Liver (tissue), 10 donors: ENCODE measurements at places on chromosomes 1 and 21. TPM values are rescaled to one million over a fixed set of nuclear protein-coding genes. Genes with fewer than 3 reads are reported as not detected.

- DNase-seq: no peak
Measured at GRCh38 chr1:192967211-192967877, 91.8 kb downstream of the UCHL5 start.

DNA sequence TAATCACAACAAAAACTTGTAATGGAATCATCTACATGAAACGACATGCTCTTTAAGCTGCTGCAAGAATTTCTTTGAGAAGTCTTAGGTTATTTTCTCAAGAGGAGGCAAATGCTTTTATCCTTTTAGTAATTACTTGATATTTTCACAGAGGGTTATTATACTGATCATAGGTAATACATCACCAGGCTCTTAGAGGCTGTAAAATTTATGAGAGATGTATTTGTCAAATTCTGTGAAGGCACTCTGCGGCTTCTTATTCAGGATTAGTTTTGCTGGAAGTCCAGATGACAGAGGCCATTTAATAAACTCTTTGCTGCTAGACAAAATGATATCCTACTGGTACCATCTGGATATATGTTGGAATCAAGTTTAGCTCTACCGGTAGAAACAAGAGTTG lies 624.3 kb upstream of the BRINP3 start:
- DNase-seq: no peak

DNA sequence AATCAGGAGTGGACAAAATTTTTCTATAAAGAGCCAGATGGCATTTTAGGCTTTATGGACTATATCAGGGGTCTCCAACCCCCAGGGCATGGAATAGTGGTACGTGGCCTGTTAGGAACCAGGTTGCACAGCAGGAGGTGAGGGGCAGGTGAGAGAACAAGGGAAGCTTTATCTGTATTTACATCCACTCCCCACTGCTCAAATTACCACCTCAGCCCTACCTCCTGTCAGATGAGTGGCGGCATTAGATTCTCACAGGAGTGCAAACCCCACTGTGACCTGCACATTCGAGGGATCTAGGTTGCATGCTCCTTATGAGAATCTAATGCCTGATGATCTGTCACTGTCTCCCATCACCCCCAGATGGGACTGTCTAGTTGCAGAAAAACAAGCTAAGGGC lies 13.9 kb downstream of the PHTF1 start:
- no peak for DNase-seq

GRCh38 chr1:189438808-189439207 lies 1038.9 kb downstream of the BRINP3 start:
- no peak for DNase-seq

DNA sequence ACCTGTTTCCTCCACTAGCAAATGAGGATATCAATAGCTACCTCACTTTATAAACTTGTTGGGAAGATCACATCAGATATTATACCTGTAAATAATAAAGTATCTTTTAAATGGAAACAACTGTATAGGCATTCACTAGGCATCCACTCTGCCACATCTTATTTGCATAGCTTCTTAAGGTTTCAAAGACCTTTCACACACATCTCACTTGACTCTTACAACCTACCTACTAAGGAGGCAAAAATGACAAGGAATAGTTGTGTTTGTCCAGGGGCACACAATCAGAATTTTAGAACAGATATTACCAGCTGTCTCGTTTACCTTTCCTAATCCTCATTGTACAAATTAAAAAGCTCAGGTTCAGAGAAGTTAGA lies 51.5 kb downstream of the VANGL2 start:
- DNase-seq: no peak

- DNase-seq: no peak
Measured at GRCh38 chr1:19472174-19472573, 13.2 kb downstream of the CAPZB start.

DNA sequence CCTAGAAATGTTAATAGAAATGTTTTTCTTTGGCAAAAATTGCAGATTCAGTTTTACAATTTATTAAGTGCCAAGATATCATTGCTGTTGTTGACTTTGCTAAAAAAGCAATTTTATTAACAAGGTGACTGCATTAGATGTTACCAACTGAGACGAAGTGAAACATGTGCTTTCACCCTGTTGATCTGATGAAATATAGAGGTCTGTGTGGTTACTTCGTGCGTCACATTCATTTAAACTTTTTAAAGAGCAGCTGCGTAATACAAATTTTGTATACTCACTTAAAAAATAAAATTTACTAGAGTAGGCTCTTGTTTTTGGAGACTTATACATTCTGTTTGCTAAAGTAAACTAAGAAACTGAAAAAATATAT lies 465.7 kb downstream of the USP25 start:
- no peak for DNase-seq

- DNase-seq: no peak
Measured at GRCh38 chr1:4425892-4426291, 228.5 kb upstream of the AJAP1 start.

DNA sequence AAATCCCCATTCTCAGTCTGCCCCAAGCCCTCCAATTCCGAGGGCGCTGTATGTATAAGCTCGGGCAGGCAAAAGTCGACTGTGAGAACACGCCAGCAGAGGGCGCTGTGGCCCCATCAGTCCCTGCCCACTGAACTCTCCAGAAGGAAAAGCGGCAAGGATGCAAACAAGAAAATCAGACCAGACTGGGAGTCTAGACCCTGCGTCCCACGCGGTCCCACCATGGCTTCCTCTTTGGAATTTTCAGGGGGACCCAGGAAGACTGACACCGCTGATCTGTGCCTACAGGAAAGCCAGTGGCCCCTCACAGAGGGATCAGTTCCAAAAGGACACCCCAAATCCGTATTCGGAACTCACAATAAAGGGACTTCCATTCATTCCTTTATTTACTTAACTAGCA lies 19.5 kb downstream of the TEX35 start:
- DNase-seq: peak; percentile 90

DNA sequence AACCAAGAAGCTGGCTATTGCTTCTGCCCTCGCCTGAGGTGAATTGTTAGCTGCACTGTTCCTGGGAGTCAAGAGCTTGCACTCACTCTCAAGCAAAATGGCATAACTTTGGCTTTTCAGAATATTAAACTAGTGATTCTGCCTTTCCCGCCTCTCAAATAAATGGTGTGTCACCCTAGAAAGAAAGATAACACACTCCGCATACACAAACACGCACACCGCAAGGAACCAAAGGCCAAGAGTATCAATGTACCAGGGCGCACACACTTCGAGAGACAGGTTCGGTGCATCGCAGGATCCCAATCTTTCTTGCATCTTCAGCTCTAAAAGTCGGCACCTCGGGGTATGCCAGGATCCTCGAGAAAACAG lies 470 bp upstream of the RTCA start:
- DNase-seq: no peak

DNA sequence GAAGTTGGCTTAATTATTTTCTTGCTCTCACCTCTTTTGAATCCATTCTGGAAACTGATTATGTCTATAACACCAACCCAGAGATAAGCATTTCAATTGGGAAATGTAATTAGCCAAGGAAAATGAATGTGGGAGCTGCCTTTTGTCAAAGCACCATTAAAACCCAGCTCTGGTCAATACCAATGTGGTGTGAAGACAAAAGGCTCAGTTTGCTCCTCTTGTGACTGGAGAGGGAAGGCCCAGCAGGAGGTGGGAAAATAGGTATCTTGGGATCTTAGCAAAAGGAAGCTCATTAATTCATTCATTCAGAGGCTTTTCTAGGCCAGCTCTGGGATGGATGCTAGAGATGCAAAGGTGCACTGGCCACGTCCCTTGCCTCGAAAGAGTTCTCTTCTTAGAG lies 75.0 kb upstream of the SELENON start:
- no peak for DNase-seq

DNA sequence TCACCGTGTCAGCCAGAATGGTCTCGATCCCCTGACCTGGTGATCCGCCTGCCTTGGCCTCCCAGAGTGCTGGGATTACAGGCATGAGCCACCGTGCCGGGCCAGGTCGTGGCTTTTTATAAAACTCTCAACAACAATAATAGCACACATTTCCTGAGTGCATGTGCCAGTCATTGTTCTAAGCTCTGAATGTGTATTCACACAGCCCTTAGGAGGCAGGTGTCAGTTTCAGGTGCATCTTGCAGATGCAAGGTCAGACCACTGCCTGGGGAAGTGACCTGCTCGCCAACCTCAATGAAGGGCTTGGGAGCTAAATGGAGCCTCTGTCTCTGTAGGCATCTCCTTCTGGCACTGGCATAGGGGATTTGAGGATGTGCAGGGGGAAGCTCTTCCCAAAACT lies 1.6 kb upstream of the LEFTY2 start:
- DNase-seq: no peak

DNA sequence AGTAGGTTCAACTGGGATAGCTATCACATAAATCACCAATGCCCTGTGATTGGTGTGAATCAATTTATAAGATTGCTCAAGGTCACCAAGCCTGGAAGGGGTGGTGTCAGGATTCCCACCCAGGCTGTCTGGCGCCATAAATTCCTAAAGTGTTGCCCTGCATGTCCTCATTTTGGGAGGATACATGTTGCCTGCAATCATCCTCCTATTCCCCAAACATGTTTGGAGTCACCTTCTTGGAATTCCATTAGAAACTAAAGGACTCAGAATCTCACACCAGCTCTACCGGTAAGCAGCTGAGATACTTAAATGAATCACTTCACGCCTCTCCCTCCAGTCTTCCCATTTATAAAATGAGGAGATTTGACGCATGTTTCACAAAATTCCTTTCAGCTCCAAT lies 54.1 kb upstream of the SLC45A1 start:
- no peak for DNase-seq

GRCh38 chr1:243923292-243924171 lies 73.5 kb upstream of the AKT3 start:
- no peak for DNase-seq

DNA sequence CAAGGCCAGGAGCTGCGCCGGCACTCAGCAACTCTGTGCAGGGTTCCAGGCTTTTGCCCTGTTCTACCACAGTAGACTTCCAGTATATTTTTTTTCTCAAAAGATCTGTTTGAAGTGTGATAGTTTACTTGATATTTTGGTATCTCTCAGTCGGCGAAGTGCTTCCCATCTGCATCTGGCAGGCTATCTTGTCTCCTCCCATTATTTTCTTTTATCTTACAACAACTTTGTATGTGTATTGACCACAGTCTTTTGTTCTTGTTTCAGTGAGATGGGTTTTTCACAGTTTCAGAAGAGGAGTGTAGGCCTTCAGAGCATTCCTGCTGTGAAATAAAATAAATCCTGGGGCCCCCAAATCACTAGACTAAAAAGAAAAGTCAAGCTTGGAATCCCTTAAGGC lies 292.9 kb downstream of the PTGER3 start:
- no peak for DNase-seq

DNA sequence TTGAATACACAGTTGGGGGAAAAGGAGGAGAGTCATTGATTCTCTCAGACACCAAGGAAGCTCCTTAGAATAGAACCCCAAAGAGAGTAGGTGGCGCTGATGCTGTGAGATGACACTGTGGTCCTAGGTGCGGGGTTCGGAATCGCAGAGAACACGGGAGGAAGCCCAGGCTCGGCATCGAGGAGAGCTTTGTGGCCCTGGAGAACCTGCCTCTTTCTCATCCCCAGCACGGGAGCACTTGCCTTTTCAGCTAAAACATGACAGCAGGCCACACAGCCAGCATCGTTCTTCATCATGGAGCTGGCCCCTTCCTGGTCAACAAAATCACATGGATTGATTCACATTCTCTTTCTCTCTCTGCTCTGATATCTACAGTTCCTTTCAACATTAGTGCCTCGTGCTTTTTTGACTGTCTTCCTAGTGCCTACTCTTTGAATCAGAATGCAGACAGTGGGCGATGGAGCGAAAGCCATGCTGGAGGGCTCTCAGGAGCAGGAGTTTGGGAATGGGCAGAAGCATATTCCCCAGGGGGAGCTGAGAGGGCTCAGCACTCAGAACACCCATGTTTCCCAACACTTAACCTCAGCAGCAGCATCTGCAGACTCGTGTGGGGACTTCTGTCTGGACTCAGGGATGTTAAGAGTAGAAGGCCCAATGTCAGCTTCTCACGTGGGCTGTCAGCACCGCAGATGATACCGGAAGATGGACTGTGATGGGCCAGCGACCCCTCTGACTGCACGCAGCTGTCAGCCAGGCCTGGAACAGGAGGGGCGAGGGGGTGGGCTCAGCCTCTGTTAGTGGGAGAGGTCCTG lies 539.4 kb downstream of the KIF26B start:
- DNase-seq: no peak

GRCh38 chr21:30271156-30271555 lies 11.6 kb downstream of the KRTAP24-1 start:
- DNase-seq: no peak

DNA sequence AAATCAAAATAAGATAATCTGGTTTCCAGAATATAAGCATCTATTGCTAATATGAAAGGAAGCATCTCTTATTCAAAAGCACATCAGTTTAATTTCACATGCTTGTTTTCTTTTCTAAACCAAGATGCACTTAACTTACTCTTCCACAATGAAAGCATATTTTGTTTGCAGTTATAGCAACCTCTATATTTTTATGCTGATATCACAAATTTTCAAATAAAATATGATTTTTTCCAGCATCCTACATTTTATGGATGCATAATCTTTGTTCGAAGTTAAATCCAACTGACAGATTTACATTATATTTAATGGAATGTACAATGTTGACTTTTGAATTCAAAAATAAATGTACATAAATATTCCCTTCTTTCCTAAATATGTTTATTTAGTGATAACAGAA lies 978.3 kb upstream of the B3GALT2 start:
- no peak for DNase-seq

DNA sequence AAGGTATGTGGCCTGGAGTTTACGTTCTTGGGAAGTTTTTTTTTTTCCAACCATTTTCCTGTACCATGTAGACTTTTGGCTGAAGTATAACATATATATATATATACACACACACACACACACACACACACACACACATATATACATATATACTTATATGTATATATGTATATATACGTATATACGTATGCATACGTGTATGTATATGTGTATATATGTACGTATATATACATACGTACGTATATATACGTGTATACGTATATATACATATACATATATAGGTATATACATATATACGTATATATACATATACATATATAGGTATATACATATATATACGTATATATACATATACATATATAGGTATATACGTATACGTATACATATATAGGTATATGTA lies 18.9 kb downstream of the CR1 start:
- no peak for DNase-seq

- DNase-seq: no peak
Measured at GRCh38 chr1:6268415-6268814, 7.5 kb upstream of the GPR153 start.

Gene ICOSLG
- 0.69 TPM for polyA plus RNA-seq

Gene FNBP1L
- 5.3 TPM for polyA plus RNA-seq

Gene AKR7A3
- polyA plus RNA-seq: 69.6 TPM

Gene TTLL7
- polyA plus RNA-seq: 1.1 TPM

Gene RHCE
- 0.42 TPM for polyA plus RNA-seq
